Fibroblast of the aortic adventitia (primary cell): ENCODE measurements at places on chromosomes 13 and 19. TPM values are rescaled to one million over a fixed set of nuclear protein-coding genes. Genes with fewer than 3 reads are reported as not detected.

CACNG7 gene
- total RNA-seq, result 0.57 and 1.9 TPM in 2 replicates

KLK2 gene
- not detected in 2 replicates for total RNA-seq

CCDC106 gene
- total RNA-seq, result 8.5 and 16.0 TPM in 2 replicates

CNN1 gene
- total RNA-seq, result 2.2 and 4.2 TPM in 2 replicates

RPS5 gene
- 178 and 1,453 TPM in 2 replicates for total RNA-seq

PSPN gene
- 0.41 and 1.2 TPM in 2 replicates for total RNA-seq

ZNF578 gene
- 2.6 and 3.5 TPM in 2 replicates for total RNA-seq

ZNF560 gene
- total RNA-seq, result 0.09 and 0.16 TPM in 2 replicates

ZNF497 gene
- total RNA-seq, result 0.98 and 1.1 TPM in 2 replicates

ZNF486 gene
- total RNA-seq, result 2.8 and 6.9 TPM in 2 replicates

TEX101 gene
- total RNA-seq, result not detected in 2 replicates

OR7G1 gene
- not detected in 2 replicates for total RNA-seq

ZNF480 gene
- total RNA-seq, result 4.0 and 13.2 TPM in 2 replicates

FCAR gene
- total RNA-seq, result not detected in 2 replicates

MYO16 gene
- under 0.01 and 0.16 TPM in 2 replicates for total RNA-seq

KIR2DL1 gene
- total RNA-seq, result not detected in 2 replicates

AKT2 gene
- total RNA-seq, result 124 and 132 TPM in 2 replicates

KLF2 gene
- 2.2 and 5.7 TPM in 2 replicates for total RNA-seq

ATP8A2 gene
- total RNA-seq, result under 0.01 TPM in 1 of 2 replicates, not detected in the other

ZNF430 gene
- 5.6 and 9.9 TPM in 2 replicates for total RNA-seq

CACNA1A gene
- 13.7 and 42.8 TPM in 2 replicates for total RNA-seq

SIGLEC11 gene
- total RNA-seq, result not detected in 2 replicates

SHANK1 gene
- total RNA-seq, result 2.6 and 4.2 TPM in 2 replicates

KLF1 gene
- not detected in 2 replicates for total RNA-seq

IGFLR1 gene
- 1.3 and 1.9 TPM in 2 replicates for total RNA-seq
